ENCODE measurements at places on chromosomes 11 and 22. TPM values are rescaled to one million over a fixed set of nuclear protein-coding genes. Genes with fewer than 3 reads are reported as not detected.

- DNase-seq = no peak
These were observed 403.6 kb downstream of the NXPE2 start for GRCh38 chr11:115081972-115082371.

DNA sequence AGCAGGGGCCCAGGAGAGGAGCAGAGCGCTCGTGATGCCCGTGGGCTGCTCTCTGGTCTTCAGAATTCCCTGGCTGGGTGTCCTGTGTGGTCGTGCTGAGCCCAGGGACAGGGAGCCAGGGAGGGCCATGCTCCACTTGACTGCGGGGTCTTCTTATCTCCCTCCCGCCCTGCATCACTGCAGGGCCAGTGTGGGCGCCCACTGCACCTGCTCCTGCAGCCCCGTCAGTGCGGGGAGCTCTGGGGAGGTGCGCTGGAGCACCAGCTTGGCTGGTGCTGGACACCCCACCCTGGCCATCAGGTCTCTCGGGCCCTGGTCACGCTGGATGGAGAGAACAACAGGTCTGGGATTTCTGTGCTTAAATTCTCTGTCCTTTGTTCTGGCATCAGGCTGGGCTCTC lies 31.8 kb downstream of the B3GAT1 start:
- DNase-seq = no peak

- DNase-seq = no peak
These were observed 104.1 kb downstream of the ETS1 start for GRCh38 chr11:128483211-128483788.

Gene HPX
- total RNA-seq = not detected

Gene HEPHL1
- not detected for total RNA-seq

Gene MISFA
- total RNA-seq = 10.3 TPM

Gene CWC15
- 80.3 TPM for total RNA-seq
